ENCODE measurements at places on chromosomes 5 and 9. TPM values are rescaled to one million over a fixed set of nuclear protein-coding genes. Genes with fewer than 3 reads are reported as not detected.
A peak's percentile ranks its signal among the peaks of the same experiment; 100 is the strongest.

DNA sequence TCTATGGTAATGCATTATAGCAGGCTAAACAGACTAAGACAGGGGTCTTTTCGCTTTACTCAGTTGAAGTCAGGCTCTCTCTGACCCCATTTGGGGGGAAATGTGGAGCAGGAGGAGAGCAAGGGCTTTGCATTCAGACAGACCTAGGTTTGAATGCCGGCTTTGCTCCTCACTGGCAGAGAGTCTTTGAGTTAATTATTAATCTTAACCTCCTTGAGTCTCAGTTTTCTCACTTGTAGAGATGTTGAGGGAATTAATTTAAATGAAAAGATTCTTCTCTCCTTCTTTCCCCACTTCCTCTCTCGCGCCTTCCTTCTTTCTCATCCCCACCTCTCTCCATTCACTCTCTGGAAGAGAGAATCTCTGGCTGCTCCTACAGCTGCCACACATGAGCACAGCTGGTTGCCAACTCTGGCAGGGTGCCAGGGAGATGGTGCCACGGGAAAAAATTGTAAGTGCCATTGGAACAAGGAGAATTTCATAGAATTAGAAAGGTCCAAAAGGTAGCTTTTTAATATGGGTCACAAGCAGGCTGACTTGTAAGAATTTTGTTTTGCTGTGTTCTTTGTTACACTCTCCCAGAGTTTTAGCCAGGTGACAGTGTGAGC lies 25.2 kb upstream of the GLRA1 start:
- peak; percentile 3 for DNase-seq

GRCh38 chr9:77463151-77463550 lies 185.0 kb downstream of the GNA14 start:
- DNase-seq, result peak; percentile 37

Gene PGM5
- polyA plus RNA-seq, result 40.1 TPM

Gene MRPL41
- 32.0 TPM for polyA plus RNA-seq

Gene DRD1
- not detected for polyA plus RNA-seq

- no peak for DNase-seq
These were observed 6.8 kb upstream of the CKMT2 start for GRCh38 chr5:81226286-81226685.

Data from muscle of leg (tissue), 16 donors.